Bronchial epithelial cell (primary cell): ENCODE measurements at places on chromosomes 7 and 10. TPM values are rescaled to one million over a fixed set of nuclear protein-coding genes. Genes with fewer than 3 reads are reported as not detected.

Gene PODXL
- total RNA-seq = 0.13 and 0.53 TPM in 2 replicates

Gene MSMB
- total RNA-seq = 1.1 and 16.4 TPM in 2 replicates

Gene POLR2J
- total RNA-seq = 24.5 and 50.1 TPM in 2 replicates

Gene PTPRE
- 5.9 and 7.9 TPM in 2 replicates for total RNA-seq

Gene FIGNL1
- 12.4 and 18.1 TPM in 2 replicates for total RNA-seq

Gene TMUB1
- 9.0 and 11.6 TPM in 2 replicates for total RNA-seq

Gene OR6V1
- total RNA-seq = not detected in 2 replicates

Gene ASB10
- not detected in 2 replicates for total RNA-seq

Gene TMEM139
- total RNA-seq = 1.0 and 3.7 TPM in 2 replicates

Gene FAM25G
- 1.4 TPM in 1 of 2 replicates, not detected in the other for total RNA-seq

Gene SGCE
- 20.0 and 23.0 TPM in 2 replicates for total RNA-seq

Gene ZNF467
- 0.26 and 3.5 TPM in 2 replicates for total RNA-seq

Gene GNAT3
- not detected in 2 replicates for total RNA-seq

Gene DYDC2
- not detected in 2 replicates for total RNA-seq

Gene SPDYE2
- not detected in 2 replicates for total RNA-seq

Gene PCLO
- 0.79 and 3.8 TPM in 2 replicates for total RNA-seq

Gene HOXA10
- total RNA-seq = not detected in 2 replicates

Gene CH25H
- total RNA-seq = not detected in 2 replicates

Gene GBX1
- not detected in 2 replicates for total RNA-seq

Gene MKX
- total RNA-seq = 1.8 and 2.3 TPM in 2 replicates

Gene KLHL7
- total RNA-seq = 20.8 and 28.7 TPM in 2 replicates

Gene OR2A7
- 0.53 and 1.7 TPM in 2 replicates for total RNA-seq

Gene UBTD1
- 11.1 and 12.4 TPM in 2 replicates for total RNA-seq

Gene NKX2-3
- total RNA-seq = under 0.01 TPM in 1 of 2 replicates, not detected in the other

Gene ODAD2
- under 0.01 TPM in 1 of 2 replicates, not detected in the other for total RNA-seq

Gene NME8
- total RNA-seq = not detected in 2 replicates

Gene OLAH
- 16.3 and 26.0 TPM in 2 replicates for total RNA-seq

Gene DENND2A
- total RNA-seq = 0.26 TPM in 1 of 2 replicates, not detected in the other

Gene VWC2
- total RNA-seq = not detected in 2 replicates

Gene MXI1
- 26.5 and 48.7 TPM in 2 replicates for total RNA-seq

Gene SLC35G1
- 2.1 and 2.4 TPM in 2 replicates for total RNA-seq

Gene CDHR3
- total RNA-seq = 0.51 and 1.1 TPM in 2 replicates

Gene GPR158
- total RNA-seq = under 0.01 TPM in 1 of 2 replicates, not detected in the other

Gene CNPY1
- total RNA-seq = not detected in 2 replicates

Gene TMEM184A
- total RNA-seq = 9.0 and 43.8 TPM in 2 replicates

Gene GHRHR
- total RNA-seq = not detected in 2 replicates

Gene SORBS1
- total RNA-seq = under 0.01 and 0.13 TPM in 2 replicates

Gene GIMAP4
- total RNA-seq = not detected in 2 replicates

Gene GPR37
- total RNA-seq = 1.6 and 3.7 TPM in 2 replicates

Gene PRRT4
- total RNA-seq = under 0.01 and 0.13 TPM in 2 replicates

Gene CCDC172
- not detected in 2 replicates for total RNA-seq

Gene FAM237B
- total RNA-seq = not detected in 2 replicates
